ENCODE measurements at places on chromosomes 4 and X.
A peak's percentile ranks its signal among the peaks of the same experiment; 100 is the strongest.

DNA sequence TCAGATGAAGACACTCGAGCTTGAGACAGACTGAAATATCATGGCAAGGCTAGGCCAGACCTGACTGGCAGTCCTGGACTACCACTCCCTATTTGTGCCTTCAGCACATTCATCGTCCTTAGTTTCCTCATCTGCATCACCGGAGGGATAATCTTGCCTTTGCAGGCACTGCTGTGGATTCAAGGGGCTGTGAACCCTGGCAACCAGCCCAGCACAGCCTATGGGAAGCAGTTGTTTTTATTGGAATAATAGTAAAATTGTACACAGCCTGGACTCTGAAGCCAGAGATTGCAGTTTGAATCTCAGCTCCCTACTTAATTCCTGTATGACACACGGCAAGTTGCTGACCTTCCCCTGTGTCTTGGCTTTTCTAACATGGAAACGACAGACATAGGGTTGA lies 161.0 kb downstream of the NSUN7 start:
- peak; percentile 98 for DNase-seq
- H3K36me3 ChIP-seq = peaks cover 2% of the 10 kb centered on the region
- no peaks in the 10 kb centered on the region for H3K27me3 ChIP-seq

DNA sequence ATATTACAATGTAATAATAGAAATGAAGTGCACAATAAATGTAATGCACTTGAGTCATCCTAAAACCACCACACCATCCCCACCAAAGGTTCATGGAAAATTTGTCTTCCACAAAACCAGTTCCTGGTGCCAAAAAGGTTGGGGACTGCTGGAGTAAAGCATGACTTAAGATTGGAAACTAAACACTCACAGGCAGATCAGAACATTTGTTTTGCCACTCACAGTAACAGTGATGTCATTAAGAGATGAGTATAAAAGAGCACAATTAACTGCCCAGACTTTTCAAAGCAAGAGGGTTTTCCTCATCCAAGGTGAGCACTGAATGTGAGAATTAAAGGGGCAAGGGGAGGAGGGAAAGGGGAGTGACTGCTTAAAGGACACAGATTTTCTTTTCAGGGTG lies 35.6 kb downstream of the MAP7D3 start:
- peaks cover 18% of the 10 kb centered on the region for H3K4me1 ChIP-seq
- DNase-seq = no peak
- peak overlapping the region; percentile 84 for H3K27ac ChIP-seq
- peaks cover 2% of the 10 kb centered on the region for H3K36me3 ChIP-seq
- H3K4me3 ChIP-seq = no peak overlapping the region
- H3K27me3 ChIP-seq = no peaks in the 10 kb centered on the region

- H3K4me1 ChIP-seq = no peaks in the 10 kb centered on the region
- no peaks in the 10 kb centered on the region for H3K36me3 ChIP-seq
- DNase-seq = no peak
- H3K27me3 ChIP-seq = no peaks in the 10 kb centered on the region
- no peak overlapping the region for H3K27ac ChIP-seq
Observed at GRCh38 chr4:80086296-80086695, 13.3 kb upstream of the ANTXR2 start.

DNA sequence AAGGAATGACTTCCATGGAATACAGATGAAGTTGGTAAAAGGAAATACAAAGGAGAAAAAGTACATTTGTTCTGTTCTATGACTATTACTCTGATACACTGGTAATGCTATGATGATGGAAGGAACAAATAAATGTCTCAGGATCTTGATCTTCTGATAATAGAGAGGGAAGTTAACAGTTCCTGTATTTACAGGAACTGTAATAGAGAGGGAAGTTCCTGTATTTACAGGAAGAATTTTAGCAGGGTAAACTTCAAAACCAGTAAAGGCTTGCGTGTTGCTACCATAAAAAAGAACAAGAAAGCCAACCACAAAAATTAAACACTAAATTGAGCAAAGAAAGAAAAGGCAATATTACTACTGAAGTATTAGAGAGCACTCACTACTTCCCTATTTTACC lies 91.7 kb upstream of the HPGD start:
- no peaks in the 10 kb centered on the region for H3K36me3 ChIP-seq
- H3K4me3 ChIP-seq = no peak overlapping the region
- no peaks in the 10 kb centered on the region for H3K4me1 ChIP-seq

DNA sequence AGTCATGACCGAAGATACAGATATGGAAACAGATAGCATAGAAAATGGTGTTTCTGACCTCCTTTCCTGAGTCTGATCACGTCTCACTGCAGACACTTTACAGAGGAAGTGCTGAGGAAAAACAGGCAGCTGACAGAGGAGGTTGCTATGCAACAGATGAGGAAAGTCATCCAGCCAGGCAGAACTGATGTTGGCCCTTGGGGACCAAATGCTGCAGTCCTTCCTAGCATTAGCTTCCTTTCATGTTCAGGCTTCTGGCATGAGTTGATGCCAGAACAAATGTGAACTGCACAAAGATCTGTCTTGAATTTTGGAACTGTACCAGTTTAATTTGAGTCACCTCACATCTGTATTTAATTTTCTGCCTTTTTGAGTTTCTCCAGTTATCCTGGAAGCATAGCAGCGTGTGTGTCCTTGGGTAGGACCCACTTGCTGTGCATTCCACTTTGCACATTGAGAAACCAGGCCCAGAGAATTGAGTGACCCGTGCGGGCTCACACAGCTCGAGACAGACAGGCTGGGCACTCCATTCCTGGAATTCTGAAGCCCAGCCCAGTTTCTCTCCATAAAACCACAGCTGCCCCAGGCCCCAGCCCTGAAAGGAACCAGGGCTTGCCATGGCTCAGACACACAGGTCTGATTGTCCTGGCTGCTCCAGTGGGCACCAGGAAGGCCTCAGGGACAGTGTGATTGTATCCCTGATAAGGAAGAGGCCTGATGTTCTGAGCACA lies 1.4 kb upstream of the MAGED1 start:
- H3K27me3 ChIP-seq = no peaks in the 10 kb centered on the region
- no peak overlapping the region for H3K27ac ChIP-seq
- no peak overlapping the region for H3K4me3 ChIP-seq
- H3K36me3 ChIP-seq = peaks cover 8% of the 10 kb centered on the region
- DNase-seq = peak; percentile 7

- no peak overlapping the region for H3K4me3 ChIP-seq
- no peaks in the 10 kb centered on the region for H3K27me3 ChIP-seq
- H3K4me1 ChIP-seq = no peaks in the 10 kb centered on the region
- H3K36me3 ChIP-seq = no peaks in the 10 kb centered on the region
Observed at GRCh38 chr4:12897954-12898353, 586.2 kb downstream of the RAB28 start.

GRCh38 chr4:23422878-23423277 lies 467.0 kb downstream of the PPARGC1A start:
- no peaks in the 10 kb centered on the region for H3K4me1 ChIP-seq
- H3K27ac ChIP-seq = no peak overlapping the region
